Stimulated activated CD8-positive, alpha-beta memory T cell treated with anti-CD3 and anti-CD28 coated beads, Interleukin-15, amount 100 ng/mL, for 4 hours (primary cell): ENCODE measurements at places on chromosomes 5 and 9.

DNA sequence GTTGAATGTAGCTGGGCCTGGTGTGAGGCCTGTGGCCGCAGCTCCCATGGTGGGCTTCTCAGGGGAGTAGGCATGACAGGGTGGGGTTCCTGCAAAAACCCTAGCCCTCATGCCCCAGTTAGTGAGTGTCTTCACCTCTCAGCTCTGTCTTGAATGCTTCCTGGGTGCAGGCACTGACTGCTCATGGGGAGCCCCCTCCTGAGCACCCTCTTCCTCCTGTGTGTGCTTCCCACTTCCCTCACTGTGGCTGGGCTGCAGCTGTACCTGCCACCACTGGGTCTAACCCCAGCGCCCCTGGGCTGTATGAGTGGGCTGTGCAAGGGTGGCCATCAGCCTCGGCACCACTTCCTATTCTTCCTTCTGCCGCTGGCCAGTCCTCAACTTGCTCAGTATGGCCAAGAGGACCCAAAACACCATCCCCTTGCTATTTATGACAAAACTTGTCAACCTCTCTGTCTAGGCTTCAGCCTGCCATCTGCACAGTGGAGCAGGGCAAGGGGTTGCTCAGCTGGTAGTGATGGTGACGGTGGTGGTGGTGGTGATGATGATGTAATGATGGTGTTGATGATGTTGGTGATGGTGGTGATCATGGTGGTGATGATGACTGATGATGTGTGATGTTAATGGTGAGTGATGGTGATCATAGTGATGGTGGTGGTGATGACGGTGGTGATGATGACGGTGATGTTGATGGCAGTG is 67.5 kb downstream of the RXRA start:
- no peak for DNase-seq

DNA sequence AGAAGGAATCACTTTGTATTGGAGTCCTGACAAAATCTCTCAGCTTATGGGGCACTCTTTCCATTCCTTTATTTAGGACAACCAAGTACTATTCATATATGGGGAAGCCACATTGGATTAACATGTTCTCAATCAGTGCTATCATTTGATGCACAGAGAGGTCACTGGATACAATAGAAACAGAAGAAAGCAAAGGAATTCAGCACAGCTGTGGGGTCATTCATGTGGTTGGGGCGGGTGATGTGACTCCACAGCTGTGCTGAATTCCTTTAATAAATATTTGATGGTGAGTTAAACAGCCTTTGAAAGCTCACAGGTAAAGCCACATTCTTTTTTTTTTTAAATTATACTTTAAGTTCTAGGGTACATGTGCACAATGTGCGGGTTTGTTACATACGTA is 854 bp upstream of the TEX48 start:
- DNase-seq, result no peak

DNA sequence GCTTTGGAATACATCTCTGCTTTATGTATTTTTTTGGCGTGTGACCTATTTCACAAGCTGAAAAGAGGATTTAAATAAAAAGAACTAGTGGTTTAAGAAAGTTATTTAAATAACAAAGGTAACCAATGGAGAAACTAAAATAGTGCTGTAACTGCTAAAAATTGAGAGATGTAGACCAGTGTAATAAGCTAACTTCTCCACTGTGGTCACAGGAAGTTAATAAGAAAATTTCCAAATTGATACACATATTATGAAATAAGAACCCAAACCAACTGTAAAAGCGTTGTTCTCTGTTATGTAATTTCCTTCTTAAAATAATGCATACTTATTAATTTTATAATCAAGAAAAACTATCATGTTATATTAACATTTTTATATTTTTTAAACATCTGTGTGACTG is 29.1 kb upstream of the ZFAND5 start:
- no peak for DNase-seq

DNA sequence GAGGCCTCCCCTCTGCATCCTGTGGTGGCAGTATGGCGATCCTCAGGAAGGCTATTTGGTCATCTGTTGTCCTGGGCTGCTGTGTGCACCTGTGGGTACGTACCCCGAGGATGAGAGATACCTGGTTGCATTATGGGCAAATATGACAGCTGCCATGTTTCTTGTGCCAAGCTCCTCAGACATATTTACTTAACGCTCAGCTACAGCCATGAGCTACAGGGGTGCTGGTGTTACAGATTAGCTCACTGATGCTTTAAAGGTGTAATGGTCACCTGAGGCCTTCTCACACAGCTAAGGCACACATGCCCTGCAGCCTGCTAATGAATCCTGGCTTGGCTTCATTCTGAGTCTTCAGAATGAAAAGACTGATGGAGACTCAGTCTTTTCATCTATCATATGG is 12.0 kb downstream of the NDST1 start:
- DNase-seq, result no peak

DNA sequence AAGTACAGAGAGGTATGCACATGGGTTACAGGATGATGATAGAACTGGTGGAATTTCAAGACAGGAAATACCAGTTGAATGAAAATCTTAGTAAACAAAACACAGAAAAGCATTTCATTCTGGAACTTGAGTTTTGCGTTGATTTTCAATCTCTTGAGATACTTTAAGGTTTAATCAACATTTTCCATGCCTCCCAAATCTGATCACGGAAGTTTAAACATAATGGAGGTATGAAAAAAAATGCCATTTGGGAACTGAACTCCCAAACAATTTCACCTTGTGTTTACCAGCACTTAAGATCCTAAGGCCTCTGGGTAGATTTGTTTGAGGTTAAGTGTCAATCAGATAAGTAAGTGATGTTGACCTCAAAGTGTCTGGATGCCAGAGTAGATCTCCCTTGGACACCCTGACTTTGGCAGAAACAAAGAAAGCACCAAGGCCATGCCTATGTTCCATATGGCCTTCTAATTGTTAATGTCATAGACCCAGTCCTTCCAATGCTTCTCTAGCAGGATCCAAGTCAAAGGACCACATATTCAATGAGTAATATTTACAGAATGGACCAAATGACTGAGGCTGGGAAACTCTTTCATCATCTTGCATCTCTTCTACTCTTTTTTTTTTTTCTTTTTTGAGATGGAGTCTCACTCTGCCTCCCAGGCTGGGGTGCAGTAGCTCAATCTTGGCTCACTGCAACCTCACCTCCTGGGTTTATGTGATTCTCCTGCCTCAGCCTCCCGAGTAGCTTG is 216.9 kb downstream of the ARRDC3 start:
- DNase-seq, result no peak

DNA sequence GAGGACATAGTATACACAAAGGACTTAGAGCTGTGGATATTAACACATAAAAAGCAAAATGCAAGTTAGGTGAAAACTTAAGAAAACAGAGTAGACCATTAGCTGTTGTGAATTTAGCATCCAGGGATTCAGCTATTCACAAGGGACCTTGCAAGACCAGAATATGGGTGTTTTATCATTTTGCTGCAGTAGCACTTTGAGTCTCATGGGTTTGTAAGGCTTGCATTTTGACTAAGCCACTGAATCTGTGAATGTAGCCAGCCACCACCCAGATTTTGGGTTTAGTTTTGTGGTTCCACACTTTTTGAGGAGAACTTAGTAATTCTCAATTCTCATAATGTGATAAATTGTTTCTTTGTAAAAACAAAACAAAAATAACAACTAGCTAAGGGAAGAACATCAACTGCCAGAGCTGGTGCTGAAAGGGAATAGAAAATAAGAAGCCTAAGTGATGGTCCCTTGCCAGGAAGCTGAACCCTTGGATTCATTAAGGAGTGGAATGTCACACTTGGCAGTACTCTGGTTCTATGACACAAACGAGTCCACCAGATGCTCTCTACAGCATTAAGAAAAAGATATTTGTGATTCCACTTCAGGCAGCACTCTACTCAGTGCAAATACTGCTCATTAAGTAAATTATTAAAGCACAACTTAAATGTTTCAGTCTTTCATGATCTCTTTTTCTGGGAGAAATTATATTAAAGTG is 557.4 kb upstream of the ZNF462 start:
- DNase-seq, result no peak

GRCh38 chr5:91381774-91382359 is 1.2 kb downstream of the ARRDC3 start:
- peak; percentile 56 for DNase-seq

DNA sequence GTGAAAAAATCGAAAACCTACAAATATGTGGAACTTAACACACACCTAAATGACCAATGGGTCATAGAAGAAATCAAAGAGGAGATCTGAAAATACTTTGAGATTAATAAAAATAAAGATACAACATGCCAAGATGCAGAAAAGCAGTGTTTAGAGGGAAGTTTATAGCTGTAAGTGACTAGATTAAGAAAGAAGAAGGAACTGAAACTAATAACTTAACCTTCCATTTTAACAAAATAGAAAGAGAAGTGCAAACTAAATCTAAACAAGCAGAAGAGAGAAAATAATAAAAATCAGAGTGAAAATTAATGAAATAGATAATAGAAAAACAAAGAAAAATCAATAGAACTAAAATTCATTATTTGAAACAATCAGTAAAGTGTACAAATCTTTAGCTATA is 103.0 kb upstream of the MAMDC2 start:
- no peak for DNase-seq

- no peak for DNase-seq
These were observed at the start of gene GAPT for GRCh38 chr5:58491216-58491892. TSS of gene GAPT (plus strand) at chr5:58491435. CDS start at chr5:58494537, 3,102 bp downstream.

DNA sequence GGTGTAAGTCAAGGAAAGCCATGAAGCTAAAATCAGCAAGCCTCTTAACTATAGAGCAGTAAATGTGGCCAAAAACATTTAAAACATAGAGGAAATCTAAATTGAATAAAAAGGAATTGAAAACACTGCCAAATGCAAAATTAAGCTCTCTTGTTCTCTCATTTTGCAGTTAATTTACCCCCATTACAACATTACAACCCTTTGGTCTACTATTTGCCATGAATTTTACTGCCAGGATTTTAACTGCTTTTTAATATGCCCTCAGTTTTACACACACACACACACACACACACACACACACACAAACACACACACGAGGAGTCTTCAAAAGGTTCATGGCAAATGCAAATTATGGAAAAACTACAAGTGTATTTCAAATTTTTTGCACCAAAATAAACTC is 91.4 kb upstream of the ACO1 start:
- no peak for DNase-seq

- DNase-seq, result no peak
These were observed 5.5 kb upstream of the AOPEP start for GRCh38 chr9:94720846-94721549.

GRCh38 chr5:45382583-45382982 is 313.6 kb downstream of the HCN1 start:
- DNase-seq, result no peak

DNA sequence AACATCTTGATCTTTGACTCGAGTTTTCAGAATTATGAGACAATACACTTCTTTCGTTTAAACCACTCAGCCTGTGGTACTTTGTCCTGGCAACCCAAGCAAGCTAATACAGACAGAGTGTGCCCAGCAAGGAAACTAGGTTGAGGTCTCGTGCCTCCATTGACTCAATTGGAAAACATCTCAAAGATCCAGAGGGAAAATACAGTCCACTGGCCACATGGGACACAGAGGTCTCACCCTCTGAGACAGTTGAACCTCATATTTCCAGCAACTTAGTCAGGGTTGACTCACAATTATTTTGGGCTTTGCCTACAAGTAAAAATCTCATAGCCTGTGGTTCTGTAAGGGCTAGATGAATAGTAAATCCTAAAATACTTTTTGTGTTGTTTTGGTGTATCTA is 631.5 kb downstream of the MTRR start:
- no peak for DNase-seq

DNA sequence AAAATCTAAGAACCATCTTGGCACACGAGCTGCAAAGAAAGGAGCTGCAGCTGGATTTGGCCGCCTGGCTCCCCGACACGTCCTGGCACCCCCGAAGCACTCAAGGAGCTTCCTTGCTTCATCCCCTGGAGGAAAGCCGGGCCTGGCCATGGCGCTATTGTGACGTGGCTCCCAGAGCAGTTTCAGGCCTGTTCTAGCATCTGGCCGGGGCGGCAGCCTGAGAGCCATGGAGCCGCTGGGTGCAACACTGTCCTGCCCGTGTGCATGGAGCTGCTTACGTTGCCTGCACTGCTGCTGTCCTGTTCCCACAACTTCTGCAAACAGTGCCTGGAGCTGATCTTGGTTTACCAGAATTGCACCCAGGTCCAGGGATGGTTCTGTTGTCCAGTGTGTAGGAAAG is 63.5 kb downstream of the PTPDC1 start:
- no peak for DNase-seq

DNA sequence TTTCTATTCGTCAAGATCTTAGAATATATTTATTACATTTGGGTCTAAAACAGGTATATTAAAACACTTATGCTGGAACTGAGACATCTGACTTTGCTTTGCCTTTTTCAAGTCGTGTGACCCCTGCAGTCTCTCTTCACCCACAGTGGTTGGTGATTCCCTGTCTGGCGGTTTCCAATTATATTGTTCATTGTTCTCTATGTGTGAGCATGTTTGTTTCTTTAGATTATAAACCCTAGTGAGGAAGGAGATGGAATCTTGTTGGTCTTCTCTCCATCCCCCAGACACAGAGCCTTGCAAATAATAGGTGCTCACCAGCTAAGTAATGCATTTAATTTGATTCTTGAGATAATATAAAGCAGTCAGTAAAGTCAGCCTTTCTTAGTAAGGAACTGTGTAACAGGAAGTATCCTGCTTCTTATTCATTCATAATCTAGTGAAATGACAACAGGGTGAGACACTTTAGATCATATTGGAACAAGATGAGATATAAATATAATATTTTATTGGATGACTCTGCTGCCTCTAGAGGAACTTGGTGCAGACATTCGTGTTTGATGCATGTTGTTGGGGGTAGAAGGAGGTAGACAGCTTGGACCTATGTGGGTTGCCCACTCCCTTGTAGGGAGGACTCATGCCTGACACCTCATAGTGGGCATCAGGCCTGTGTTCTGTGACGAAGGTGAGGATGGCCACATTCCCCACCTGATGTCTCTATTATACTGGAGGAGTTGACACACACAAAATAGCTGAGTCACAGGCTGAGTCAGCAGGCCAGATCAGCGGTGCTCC is 88.1 kb downstream of the FGF1 start:
- no peak for DNase-seq

DNA sequence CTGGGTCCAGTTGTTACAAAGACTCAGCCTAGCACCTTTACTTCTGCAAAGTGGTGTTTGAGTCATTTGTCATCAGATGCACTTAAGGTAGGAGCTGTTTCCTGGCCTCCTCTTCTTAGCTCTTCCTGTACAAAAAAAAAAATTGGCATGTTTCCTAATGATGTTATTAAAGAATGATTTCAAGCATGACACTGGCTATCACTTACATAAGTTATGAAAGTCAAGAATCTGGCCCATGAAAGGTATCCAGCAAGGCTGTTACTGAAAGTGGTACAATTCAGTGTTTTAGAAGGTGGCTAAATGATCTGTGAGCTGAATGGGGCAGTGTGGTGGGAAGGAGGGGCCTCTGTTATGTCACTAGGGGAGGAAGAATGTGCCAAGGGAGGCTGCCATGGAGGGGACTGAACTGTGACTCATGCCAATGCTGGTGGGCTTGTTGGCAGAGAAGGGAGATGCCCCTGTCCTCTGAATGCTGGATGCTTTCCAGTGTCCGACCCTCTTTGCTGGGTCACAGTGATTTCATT is 175.1 kb upstream of the MAP1B start:
- no peak for DNase-seq
